NB4 (cell line): ENCODE measurements at places on chromosomes 3 and 15.

GRCh38 chr15:42314818-42315217, 41.6 kb upstream of the TMEM87A start:
- DNase-seq, result no peak

GRCh38 chr3:191234216-191234615, 35.2 kb downstream of the OSTN start:
- no peak for DNase-seq

DNA sequence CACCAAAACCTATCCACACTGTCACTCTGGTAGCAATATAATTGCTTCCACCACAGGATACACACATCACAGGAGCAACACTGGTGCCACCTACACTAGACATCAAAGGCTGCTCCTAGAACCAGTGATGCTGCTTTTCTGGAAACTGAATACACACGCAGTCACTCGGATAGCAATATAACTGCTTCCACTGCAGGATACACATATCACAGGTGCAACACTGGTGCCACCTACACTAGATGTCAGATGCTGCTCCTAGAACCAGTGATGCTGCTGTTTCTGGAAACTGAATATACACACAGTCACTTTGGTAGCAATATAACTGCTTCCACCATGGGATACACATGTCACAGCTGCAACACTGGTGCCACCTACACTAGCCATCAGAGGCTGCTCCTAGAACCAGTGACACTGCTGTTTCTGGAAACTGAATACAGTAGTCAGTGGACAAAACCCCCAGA, 6.9 kb upstream of the TNFSF10 start:
- DNase-seq, result no peak

GRCh38 chr15:37131621-37132020, 31.3 kb upstream of the MEIS2 start:
- no peak for DNase-seq

DNA sequence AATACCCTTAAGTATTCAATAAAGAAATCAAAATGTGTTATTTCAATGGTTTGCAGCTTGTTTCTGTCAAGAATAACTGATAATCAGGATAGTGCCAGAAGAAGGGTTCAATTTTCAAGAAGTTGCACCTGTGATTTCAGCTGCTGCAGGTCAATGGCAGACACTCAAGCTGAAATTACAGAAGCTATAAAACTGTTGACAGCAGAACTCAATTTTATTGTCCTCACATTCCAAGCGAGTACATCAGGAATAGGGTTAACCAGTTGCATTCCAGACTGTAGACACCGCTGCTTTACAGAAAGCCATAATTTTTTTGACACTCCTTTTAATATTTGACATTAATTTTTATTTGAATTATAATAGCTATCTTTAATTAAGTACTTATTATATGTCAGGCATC, 364.1 kb downstream of the CGGBP1 start:
- DNase-seq, result no peak

- no peak for DNase-seq
Observed at GRCh38 chr3:135190658-135191057, 395.6 kb downstream of the EPHB1 start.

GRCh38 chr3:180855956-180856355, 56.5 kb upstream of the FXR1 start:
- no peak for DNase-seq

DNA sequence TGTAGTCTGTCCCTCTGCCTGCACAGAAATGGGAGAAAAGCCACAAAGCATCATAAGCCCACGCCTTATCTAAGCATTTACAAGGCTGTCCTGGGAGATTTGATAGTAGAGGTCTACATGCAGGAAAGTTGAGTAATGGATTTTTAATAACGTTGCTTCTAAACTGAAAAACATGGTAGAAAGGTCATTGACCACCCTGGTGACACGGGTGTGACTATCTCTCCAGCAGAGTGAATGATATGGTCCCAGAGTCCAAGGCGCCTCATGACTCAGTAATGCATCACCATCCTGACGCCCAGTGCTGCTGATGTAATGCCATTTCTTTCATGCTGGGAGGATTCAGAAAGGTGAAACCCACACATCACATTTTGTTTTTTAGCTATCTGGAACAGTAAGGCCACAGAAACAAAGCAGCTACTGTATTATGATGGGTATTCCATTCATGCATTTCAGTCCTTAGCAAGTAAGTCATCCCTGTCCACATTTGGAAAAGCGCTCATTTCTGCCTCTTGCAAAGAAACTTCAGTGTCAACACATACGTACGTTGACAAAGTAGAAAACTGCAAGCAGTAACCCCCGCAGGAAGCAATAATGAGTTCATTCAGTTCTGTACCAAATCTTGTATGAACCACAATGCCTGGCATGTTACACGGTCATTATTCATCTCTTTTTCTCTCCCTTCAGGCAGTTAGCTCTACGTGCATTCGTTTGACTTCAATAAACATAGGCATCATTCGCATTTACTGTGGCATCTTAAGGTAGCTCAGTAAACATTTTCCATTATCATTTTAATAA, 483.5 kb downstream of the GABRG3 start:
- DNase-seq, result no peak

- DNase-seq, result no peak
Observed at GRCh38 chr3:70757658-70758057, 445.2 kb upstream of the MDFIC2 start.

- no peak for DNase-seq
Observed at GRCh38 chr3:146838221-146838620, 233.1 kb upstream of the PLSCR5 start.

- no peak for DNase-seq
Observed at GRCh38 chr3:78765671-78766485, 1001.9 kb downstream of the ROBO1 start.

DNA sequence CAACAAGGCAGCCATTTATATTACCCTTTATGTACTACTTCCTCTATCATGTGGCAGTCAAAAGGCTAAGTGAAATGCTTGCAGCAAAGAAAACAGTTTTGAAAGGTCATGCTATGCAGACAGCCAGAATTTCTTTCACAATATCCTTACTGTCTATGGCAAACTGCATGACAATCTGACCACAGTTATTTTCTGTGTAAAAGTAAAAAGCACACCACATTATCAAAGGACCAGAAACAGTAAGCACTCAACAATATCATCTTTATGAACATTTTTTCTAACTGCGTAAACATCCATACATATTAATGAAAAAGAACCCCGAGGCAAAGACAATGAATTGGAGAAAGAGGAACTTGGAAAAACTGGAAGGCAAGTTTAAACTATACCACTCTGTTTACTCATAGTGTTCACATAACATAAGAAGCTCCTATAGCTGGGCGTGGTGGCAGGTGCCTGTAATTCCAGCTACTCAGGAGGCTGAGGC, 47.9 kb downstream of the PIK3CB start:
- DNase-seq, result peak; percentile 90

- DNase-seq, result no peak
Observed at GRCh38 chr15:35979608-35980007, 433.6 kb upstream of the DPH6 start.

DNA sequence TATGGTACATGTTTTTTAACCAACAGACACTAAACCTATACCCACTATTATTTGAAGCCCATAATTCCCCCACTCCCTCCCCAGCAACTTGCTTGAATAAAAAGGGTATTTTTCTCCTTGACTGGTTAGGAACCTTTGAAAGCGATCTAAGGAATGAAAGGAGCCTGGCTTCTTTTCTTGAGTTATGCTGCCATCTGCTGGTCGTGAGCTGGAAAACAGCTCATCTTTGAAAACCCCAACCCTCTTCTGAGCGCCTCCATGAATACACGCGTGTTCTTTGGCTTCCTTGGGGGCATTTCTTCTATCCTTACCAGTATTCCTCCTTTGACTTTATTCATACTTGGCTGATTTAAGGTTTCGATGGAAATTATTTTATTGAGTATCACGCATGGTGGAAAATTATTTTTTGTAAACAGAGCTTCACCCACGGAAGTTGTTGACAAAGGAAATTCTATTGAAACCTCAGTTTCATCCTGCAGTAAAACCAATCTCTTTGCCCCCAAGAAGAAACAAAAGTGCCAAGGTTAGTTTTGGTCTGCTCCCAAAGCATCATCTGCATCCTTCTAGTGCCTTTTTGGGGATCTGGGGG, 171.6 kb downstream of the SV2B start:
- peak; percentile 81 for DNase-seq

- DNase-seq, result no peak
Observed at GRCh38 chr15:70212286-70212962, 114.7 kb upstream of the TLE3 start.

GRCh38 chr3:15657016-15657415, 55.5 kb downstream of the BTD start:
- DNase-seq, result peak; percentile 12
